Activated T-helper 1 cell treated with anti-CD3 and anti-CD28 coated beads, Interleukin-2, amount 50 U/mL, for 16 hours (primary cell): ENCODE measurements at places on chromosomes 1 and 21.

DNA sequence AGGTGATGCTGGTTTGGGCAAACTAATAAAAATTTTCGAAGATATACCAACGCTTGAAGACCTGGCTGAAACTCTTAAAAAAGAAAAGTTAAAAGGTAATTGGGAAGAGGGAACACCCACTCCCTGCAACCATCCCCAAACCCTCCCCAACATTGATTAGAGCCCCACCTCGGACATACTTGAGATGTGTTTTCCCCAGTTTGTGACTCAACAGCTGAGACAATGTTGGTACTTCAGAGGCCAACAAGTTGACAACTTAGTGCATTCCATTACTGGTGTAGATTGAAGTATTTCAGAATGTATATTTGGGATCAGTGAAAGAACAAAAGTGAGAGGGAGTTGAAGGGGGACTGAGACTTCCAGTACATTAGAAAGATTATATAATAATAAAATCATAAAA lies 5.1 kb downstream of the IFI16 start:
- no peak for DNase-seq

DNA sequence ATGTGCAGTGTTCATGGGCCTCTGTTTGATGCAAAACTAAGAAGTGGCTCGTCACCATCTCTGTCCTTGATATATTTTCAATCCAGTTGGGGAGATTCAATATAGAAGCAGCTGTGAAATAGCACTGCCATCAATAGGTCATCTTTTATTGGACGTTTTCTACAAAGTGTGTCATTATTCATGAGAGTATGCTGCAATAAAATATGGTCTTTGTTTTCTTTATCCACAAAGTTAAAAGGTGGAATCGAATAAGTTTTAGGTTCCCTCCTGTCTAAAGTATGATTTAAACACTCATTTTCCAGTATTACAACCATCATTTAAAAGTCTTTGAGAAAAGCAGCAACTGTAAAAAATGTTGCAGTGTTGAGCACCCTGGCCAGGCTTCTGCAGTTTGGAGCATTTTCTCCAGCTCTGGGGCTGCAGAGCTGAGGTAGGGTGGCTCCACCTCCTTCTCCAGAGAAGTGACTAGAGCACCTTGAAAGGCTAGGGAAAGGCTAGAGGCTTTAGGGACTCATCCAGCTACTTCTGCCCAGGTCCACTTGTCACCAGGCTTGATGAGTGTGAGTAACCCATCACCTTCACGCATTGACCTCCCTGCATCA lies 56.5 kb upstream of the DNAH14 start:
- no peak for DNase-seq

DNA sequence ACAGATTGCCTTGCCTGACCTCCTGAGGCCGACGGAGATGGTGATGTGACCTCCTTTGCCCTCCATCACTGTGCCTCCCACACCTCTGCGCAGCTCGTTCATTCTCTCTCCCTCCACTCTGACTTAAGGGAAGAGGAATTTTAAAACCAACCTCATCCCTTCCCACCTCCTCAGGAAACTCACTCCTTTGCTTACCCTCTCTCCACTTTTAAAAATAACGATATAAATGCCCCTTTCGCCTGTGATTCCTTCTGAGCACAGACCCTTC lies 21.2 kb downstream of the LRRN2 start:
- DNase-seq: no peak

- no peak for DNase-seq
Measured at GRCh38 chr1:111735858-111736544, 3.2 kb downstream of the INKA2 start.

- no peak for DNase-seq
Measured at GRCh38 chr1:91303165-91303564, 101.5 kb downstream of the HFM1 start.

DNA sequence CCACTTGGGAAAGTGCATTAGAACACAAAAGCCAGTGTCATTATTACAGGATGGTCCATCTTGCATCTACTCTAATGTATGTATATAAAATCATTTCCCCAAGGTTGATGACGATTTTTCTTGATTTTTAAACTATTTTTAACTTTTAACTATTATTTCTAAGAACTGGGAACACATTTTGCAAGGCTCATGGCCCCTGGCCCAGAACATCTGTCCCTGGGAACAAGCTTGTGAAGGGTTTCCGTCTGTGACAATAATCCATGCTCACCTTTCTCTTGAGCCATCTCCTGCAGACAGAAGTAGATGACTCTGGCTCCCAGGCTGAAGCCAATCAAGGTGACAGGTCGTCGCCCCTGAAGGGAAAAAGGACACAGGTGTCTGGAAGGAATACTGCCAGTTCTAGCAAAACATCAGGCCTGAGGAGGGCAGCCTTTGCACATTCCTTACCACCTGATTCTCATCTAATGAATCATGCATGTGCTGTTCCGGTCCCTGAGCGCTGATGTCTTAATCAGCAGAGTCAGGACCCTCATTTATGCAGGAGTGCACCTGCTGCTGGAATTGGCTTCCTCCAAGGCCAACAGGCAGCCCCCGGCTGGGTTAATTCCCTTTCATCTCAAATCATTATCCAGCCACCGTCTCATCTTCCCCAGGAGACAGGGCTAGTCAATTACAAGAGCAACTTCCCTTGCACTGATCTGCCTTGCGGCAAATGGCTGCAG lies 62.5 kb downstream of the TMCO4 start:
- DNase-seq: no peak

- DNase-seq: no peak
Measured at GRCh38 chr1:191695865-191696264, 462.4 kb upstream of the RGS18 start.

- no peak for DNase-seq
Measured at GRCh38 chr21:42844411-42845113, 34.8 kb downstream of the WDR4 start.

DNA sequence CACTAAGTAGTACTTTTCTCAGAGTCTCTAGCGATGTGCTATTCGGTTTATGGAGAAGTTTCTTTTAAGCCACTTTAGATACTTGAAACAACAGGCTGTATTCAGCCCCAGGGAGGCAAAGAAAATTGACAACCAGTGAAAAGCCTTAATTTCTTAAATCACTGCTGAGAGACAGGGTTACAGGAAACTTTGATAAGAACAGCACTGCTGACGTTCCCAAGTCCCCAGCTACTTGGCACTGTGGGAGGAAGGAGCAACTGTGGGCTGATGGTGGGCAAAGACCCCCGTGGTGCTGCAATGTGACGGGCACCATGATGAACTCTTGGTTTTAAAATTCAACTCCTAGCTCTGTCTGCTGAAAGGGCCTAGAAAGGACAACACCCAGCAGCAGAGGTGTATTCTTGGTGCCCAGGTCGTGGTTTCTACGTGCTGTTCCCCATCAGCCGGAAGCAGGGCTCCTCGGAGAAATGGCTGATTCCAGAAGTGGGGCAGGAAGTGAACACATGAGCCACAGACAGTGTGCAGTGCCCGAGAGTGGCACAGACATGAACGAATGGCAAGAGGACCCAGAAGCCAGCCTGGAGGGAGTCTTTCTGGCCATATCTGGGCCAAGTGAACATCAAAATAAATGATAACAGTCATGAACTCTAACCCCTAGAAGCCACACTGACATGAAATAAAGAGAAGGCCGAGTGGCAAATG lies 5.3 kb downstream of the PTTG1IP start:
- no peak for DNase-seq

- no peak for DNase-seq
Measured at GRCh38 chr1:30752651-30752908, 5.0 kb downstream of the LAPTM5 start.

DNA sequence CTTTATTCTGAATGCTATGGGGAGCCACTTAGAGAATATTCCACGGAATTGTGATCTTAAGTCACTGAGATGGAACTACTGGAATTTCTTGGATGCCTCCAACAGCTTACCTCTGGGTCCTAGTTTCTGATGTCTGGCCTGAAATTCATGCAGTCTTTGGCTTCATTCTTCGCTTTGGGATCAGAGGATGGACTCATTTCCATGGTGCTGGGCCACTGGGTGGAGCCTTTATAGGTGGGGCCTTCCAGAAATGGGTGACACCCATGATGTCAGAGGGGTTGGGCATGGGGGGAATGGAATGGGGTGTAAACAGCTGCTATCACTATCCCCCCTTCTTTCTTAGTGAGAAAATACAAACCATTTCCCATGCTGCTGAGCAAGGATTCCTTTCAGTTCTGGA lies 73.7 kb upstream of the FGGY start:
- DNase-seq: no peak

DNA sequence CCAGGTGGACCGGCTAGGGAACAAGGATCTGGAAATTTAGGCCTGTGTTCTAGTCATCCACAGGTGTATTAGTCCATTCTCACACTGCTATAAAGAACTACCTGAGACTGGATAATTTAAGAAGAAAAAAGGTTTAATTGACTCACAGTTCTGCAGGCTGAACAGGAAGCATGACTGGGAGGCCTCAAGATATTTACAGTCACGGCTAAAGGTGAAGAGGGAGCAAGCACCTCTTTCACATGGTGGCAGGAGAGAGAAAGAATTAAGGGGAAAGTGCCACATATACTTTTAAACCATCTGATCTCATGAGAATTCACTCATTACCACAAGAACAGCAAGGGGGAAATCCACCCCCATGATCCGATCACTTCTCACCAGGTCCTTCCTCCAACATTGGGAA lies 174.7 kb upstream of the C1orf105 start:
- no peak for DNase-seq

GRCh38 chr1:47456250-47456649 lies 18.4 kb downstream of the FOXD2 start:
- DNase-seq: no peak

DNA sequence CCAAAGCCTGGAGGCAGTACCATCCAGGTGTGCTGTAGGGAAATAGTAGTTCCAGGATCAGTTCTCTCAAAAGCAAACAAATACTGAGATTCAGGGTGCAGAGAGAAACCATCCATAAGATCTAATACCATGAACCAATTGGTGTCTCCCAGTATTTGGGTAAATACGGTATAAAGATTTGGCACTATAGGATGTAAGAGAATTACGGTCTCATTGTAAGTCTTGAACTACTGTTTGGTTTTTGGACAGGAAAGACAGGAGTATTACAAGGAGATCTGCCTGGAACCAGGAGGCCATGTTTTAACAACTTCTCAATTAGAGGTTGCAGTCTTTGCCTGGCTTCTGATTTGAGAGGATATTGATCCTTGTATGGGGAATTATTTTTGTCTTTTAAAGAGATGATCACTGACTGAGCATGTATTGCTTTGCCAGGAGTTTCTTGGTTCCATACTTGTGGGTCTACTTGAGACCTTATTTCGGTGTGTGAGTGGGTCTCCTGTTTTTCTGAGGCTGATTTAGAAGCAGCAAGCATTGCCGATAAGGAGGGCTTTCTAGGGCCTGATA lies 10.2 kb downstream of the AADACL4 start:
- no peak for DNase-seq

- no peak for DNase-seq
Measured at GRCh38 chr1:226983992-226984364, 43.9 kb downstream of the COQ8A start.

DNA sequence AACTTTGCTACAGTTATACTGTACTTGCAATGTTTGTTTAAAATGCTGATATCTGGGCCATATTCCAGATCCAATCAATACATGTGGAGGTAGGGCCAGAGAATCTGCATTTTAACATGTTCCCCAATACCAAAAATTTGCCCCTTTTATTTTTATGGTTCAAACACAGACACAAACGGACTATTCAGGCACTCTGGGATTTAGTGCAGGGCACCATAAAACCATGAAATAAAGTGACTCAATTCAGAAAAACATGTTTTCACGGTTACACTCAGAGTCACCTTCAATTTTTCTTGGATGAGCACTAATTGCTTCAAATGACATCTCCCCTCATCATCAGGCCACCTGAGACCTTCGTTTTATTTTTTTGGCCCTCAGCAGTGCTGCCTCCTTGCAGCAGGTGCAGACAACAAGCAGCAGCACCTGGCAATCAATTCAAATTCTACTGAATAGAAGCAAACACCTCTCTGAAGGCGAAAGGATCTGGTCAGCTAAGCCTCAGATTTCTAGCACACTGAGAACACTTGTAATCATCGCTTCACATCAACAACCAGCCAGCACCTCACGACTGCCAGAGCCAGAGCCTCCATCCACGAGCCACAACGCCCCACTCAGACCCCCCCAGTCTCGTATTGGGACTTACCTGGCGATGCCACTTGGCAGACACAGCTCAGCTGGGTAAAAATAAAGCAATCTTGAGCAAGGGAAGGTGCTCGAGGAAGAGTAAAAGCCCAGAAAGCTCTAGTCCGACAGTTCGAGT lies 1.1 kb downstream of the ERO1B start:
- DNase-seq: no peak

- DNase-seq: no peak
Measured at GRCh38 chr1:109777436-109777835, 13.7 kb upstream of the EPS8L3 start.

- DNase-seq: no peak
Measured at GRCh38 chr1:230735447-230735846, 11.7 kb upstream of the CAPN9 start.

GRCh38 chr1:178945763-178946266 lies 74.9 kb upstream of the ANGPTL1 start:
- no peak for DNase-seq

- no peak for DNase-seq
Measured at GRCh38 chr1:119779869-119780356, 11.2 kb upstream of the HMGCS2 start.

DNA sequence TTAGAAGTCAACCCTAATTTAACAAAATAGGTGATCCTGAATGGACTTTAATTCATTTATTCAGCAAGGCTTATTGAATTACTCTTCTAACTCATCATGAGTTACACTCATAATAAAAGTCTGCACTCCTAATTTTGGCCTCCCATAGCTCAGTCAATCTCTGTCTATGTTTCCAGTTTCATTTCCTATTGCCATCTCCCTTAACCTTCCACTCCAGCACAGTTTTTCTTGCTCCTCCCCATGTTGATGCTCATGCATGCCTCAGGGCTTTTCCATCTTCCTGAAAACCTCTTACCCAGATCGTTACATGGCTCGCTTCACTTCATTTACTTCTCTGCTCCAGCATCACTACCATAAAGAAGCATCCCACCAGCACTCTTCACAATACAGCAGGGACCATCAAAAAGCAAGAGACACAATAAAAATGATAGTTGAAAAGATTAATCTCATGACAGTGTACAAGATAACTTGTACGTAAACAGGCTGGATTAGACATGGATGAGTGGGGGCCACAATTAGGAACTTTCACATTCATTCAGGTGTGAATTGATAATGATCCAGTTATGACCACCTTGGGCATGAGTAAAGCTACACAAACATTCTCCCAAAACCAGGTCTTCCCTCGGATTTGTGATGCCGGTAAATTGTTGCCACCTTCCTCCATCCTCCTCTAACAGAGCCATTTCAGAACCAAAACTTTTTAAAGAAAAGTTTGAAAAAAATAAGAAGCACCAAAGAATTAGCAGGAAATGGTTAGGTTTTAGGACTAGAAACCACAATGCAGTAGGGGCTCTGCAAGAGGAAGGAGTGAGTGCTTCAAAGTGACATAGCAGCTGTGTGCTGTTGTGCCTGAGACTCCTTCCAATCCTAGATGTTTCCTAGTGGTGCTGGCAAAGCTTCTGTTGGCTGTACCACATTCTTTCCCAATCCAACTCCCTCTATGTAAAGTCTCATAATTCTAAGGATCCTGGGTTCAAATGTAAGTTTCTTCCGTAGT lies 89.8 kb downstream of the OLFML2B start:
- no peak for DNase-seq

GRCh38 chr21:30189773-30190172 lies 23.2 kb upstream of the CLDN17 start:
- DNase-seq: no peak
